ENCODE measurements at places on chromosomes 2 and 18. TPM values are rescaled to one million over a fixed set of nuclear protein-coding genes. Genes with fewer than 3 reads are reported as not detected.
A peak's percentile ranks its signal among the peaks of the same experiment; 100 is the strongest.

Gene UPP2
- not detected for total RNA-seq

GRCh38 chr2:219687272-219687671 is 59.8 kb downstream of the SLC4A3 start:
- DNase-seq, result no peak
- no peak overlapping the region for H3K4me3 ChIP-seq
- H3K36me3 ChIP-seq, result no peaks in the 10 kb centered on the region
- H3K27ac ChIP-seq, result peak overlapping the region; percentile 89

DNA sequence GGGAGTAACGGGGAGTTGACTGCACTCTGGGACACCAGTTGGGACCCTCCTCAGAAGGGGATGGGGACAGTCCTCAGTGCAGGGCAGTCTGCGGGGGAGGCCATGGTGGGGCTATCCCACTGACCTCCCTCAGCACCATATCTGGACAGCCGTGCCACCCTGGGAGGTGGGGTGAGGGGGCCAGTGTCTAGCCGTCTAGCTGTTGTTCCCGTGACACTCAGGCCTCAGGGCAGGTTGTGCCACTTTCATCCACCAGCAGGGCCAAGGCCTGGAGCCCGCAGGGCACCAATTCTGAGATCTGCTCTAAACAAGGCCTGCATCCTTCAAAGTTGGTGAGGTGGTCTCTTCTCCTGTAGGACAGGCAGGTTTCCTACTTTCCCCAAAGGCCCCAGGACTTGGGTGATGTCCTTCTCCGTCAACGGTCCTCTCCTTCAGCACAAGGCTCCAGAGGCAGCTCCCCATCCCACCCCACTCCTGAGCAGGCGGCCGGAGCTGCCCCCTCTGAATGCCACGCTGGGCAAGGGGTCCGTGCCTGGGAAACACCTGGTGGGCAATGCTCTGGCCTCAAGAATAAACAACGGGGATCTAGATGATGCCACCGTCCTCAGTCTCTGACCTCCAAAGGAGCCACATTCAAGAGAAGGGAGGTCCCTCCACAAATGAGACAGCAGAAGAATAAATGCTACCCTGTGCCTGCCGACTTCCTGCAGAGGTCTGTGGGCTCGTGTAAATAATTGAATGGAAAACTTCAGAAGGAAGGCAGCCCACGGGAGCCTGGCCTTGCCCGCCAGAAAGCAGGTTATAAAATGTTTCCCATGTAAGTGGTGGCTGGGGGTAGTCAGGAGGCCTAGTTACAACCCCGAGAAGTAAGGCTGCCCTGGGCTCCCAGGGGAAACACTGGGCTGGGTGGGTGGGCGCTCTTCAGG is 42.8 kb upstream of the PTMA start:
- peaks cover 36% of the 10 kb centered on the region for H3K4me1 ChIP-seq
- peak overlapping the region; percentile 99 for H3K27ac ChIP-seq
- DNase-seq, result no peak
- peaks cover 4% of the 10 kb centered on the region for H3K27me3 ChIP-seq
- no peak overlapping the region for H3K4me3 ChIP-seq

GRCh38 chr18:71784777-71785176 is 759.4 kb downstream of the CBLN2 start:
- no peak overlapping the region for H3K4me3 ChIP-seq
- no peak overlapping the region for H3K27ac ChIP-seq
- H3K27me3 ChIP-seq, result no peaks in the 10 kb centered on the region
- no peaks in the 10 kb centered on the region for H3K4me1 ChIP-seq
- no peaks in the 10 kb centered on the region for H3K36me3 ChIP-seq

Gene UGT1A4
- not detected for total RNA-seq

DNA sequence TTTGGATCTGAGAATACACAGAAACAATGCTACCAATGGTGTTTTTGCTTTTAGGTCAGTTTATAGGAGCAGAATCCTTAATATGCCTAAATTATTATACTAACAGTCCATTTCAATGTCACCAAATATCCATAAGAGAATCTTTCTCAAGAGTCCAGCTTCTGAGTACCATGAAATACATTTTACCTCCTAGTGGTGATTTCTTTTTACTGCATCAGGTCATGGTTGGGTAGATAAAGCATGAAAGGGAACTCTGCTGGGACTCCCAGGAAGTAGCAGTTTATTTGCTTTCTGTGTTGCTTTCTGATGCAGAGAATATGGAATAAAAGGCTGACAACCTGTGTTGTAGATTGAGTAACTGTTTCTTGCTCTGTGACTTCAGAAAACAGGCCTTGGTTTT is 115.6 kb downstream of the PPP1R1C start:
- H3K4me1 ChIP-seq, result peaks cover 5% of the 10 kb centered on the region
- no peak overlapping the region for H3K4me3 ChIP-seq
- H3K36me3 ChIP-seq, result no peaks in the 10 kb centered on the region
- peak; percentile 59 for DNase-seq

GRCh38 chr2:65558743-65559142 is 126.3 kb upstream of the SPRED2 start:
- no peak overlapping the region for H3K27ac ChIP-seq
- no peak overlapping the region for H3K4me3 ChIP-seq
- peak; percentile 42 for DNase-seq
